ENCODE measurements at places on chromosomes 11 and 22.

- DNase-seq = no peak
Measured at GRCh38 chr22:18057568-18058209, 20.1 kb upstream of the PEX26 start.

GRCh38 chr11:117170210-117170609 is 8.3 kb upstream of the SIDT2 start:
- no peak for DNase-seq

DNA sequence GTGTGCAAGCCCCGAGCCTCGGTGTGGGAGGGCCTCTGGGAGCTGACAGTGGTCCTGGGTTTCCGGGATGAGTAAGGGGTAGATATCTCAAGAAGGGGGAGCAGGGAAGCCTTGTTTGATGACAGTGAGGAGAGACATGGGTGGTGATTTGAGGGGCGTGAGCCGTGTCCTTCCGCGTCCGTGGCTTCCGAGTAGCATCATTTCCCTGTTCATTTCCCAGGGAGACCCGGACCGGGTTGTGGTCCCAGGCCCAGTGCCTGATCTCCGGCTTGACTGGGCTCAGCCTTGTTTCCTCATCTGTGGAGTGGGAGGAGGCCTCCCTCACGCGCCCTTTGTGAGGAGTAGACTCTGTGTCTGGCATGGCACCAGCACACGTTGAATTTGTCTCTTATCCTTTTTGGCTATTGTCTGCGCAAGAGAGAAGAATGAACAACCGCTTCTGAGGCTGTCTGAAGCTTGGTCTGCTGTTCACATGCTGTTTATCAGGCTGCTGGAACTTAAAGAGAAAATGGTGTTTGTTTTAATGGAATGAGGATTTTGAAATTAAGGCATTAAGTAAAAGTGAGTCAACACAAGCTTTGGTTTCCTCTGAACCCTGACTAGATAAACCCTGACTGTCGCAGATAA is 348.5 kb downstream of the TBC1D22A start:
- no peak for DNase-seq

DNA sequence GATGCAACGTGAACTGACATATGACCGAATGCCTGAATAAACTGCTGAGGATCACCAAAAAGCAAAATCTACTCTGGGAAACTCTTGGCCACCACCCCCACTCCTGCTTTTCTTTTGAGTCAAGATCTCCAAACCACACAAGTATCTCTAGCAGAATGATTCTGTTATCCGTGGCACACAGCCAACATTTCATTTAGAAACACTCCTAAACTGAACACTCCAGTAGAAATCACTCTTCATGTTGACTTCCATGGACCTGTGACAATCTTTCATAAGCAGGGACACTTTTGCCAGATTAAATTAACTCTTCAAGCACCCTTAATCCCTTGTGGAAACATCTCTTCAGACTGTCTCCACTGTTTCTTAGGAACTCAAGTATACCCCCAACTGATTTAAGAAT is 44.4 kb downstream of the VSIG10L2 start:
- DNase-seq = peak; percentile 47

- no peak for DNase-seq
Measured at GRCh38 chr22:37503850-37504249, 15.4 kb downstream of the CARD10 start.

DNA sequence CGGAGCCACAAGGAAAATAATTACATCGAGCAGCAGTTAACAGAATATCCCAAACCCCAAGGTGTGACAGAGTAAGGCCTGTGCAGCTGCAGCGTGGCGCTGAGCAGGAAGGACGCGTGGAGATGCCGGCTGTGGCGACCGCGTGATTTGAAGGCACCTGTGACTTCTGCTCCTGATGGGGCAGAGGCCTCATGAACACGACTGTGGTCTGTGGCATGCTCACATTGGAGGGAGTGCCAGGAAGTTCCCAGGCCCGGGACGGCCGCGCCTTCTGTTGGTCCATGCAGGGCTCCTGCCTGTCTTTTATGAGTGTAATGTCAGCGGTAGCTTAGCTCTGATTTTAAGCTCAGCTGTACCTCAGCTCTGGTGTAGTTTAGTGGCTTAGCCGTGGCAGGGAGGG is 50.4 kb downstream of the TPCN2 start:
- no peak for DNase-seq

DNA sequence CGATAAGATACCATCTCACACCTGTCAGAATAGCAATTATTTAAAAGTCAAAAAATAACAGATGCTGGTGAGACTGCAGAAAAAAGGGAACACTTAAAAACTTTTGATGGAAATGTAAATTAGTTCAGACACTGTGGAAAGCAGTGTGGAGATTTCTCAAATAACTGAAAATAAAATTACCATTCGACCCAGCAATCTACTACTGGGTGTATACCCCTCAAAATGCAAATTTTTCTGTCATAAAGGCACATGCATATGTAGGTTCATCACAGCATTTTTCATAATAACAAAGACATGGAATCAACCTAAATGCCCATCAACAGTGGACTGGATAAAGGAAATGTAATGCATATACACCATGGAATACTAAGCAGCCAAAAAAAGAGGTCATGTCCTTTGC is 10.5 kb downstream of the SLC22A9 start:
- DNase-seq = no peak

- DNase-seq = no peak
Measured at GRCh38 chr11:47007579-47007978, 71.0 kb downstream of the CSTPP1 start.

DNA sequence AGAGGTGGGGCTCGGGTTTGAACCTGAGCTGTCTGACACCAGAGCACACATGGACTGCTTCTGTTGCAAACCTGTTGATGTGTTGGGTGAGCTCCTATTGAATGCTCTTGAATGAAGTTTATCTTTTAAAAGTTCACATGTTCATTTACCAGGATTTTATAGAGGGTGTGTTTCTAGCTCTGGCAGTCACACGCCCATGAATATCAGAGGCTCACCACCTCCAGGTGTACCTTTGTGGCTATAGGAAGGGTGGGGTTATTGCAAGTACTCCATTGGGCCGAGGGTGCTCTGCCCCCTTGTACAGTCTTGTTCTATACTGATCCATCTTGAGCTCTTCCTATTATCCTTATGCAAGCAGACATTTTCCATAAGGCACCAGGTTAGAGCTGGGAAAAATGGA is 9.2 kb downstream of the ENDOD1 start:
- no peak for DNase-seq

DNA sequence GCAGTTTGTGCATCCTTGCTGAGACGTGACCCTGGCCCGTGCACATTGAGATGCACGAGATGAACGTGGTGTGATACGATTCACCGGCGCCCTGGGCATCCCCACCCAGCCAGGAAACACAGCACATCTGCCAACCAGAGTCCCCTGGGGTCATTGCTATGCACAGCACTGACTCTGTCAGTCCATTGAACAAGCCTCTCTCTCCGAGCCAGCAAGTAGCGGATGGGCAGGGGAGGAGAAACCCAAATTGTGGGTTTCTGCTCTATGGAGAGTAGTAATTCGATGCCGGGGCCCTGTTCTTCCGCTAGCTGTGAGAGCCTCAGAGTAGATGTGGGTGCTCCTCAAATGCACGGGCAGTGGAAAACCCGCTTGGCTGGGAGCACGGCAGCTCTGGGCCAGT is 85.1 kb downstream of the ARHGAP8 start:
- DNase-seq = no peak

DNA sequence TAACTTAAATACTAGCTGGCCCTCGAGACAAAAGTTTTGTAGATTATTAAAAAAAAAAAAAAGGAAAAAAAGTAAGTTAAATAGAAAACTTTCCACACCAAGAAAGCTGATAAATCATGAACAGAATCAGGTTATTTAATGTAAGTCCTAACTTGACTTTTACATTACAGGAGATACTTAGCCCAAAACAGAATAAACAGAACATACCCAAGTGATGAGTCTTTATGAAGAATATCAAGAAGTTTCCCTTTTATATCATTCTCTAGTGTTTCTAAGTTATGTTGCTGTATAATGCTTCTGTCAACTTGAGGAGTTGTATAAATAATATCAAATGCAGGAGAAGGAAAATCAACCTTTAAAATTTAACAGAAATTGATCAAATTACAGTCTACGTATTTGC is 44.5 kb upstream of the RPS13 start:
- no peak for DNase-seq

GRCh38 chr22:48758881-48759875 is 1068.5 kb downstream of the BRD1 start:
- DNase-seq = peak; percentile 0

DNA sequence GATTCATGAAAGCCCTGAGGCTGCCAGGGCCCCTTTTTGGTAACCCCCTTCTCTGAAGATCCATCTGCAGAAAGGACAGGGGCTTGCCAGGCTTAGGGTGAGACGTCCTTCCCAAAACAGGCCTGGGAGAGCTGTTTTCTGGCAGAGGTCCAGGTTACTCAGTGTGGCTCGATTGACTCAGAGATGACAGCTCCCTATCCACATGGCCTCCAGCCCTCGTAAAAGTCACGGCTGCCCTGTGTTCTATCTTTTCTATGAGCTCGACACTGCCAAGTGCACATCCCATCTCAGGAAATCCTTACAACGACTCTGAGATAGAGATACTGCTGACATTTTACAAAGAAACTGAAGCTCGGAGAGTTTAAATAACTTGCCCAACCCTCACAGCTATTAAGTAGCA is 20.4 kb downstream of the ADAMTS8 start:
- no peak for DNase-seq

DNA sequence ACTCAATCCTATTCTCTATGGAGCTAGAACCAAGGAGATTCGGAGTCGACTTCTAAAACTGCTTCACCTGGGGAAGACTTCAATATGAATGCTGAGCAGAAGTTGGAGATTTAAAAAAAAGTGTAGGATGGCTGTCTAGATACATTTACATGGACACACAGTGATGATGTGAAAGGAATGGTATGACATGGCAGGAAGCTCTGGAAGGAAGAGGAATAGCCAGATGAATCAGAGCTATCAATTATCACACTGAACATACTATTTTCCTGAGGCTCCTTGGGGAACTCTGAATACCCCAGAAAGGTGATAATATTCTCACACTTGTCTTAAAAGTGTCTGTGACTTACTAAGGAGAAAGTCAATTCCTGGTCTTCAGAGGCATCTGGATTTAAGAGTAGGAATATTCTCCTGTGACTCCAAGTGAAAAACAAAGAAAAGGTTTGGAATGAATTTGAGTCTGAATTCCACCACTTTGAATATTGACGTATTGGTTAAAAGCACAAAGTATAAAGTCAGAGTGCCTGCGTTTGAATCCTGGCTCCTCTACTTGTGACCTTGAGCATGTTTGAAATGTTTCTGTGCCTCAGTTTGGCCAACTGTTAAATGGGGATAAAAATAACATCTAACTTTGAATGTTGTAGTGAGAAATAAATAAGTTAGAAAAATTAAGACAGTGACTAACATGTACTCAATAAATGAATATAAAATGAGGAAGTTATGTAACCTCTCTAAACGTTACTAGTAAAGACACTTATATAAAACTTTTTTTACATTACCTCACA is 1.3 kb downstream of the OR52D1 start:
- DNase-seq = no peak

DNA sequence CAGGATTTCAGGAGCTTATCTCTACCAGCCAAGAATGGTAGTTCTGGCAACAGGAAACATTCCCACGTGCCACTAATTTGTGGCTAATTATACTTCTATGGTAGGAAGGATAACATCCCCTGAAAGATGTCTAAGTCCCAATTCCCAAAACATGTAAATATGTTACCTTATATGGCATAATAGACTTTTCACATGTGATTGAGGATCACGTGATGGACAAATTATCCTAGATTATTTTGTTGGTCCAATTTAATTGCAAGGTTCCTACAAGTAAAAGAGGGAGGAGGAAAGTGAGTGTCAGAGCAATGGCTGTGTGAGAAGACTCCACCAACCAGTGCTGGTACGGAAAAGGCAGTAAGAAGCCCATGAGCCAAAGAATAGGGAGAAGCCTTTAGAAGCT is 9.9 kb upstream of the MSANTD4 start:
- no peak for DNase-seq

GRCh38 chr11:41497974-41498373 is 38.5 kb upstream of the LRRC4C start:
- no peak for DNase-seq

- no peak for DNase-seq
Measured at GRCh38 chr11:41050791-41051190, 408.7 kb downstream of the LRRC4C start.

DNA sequence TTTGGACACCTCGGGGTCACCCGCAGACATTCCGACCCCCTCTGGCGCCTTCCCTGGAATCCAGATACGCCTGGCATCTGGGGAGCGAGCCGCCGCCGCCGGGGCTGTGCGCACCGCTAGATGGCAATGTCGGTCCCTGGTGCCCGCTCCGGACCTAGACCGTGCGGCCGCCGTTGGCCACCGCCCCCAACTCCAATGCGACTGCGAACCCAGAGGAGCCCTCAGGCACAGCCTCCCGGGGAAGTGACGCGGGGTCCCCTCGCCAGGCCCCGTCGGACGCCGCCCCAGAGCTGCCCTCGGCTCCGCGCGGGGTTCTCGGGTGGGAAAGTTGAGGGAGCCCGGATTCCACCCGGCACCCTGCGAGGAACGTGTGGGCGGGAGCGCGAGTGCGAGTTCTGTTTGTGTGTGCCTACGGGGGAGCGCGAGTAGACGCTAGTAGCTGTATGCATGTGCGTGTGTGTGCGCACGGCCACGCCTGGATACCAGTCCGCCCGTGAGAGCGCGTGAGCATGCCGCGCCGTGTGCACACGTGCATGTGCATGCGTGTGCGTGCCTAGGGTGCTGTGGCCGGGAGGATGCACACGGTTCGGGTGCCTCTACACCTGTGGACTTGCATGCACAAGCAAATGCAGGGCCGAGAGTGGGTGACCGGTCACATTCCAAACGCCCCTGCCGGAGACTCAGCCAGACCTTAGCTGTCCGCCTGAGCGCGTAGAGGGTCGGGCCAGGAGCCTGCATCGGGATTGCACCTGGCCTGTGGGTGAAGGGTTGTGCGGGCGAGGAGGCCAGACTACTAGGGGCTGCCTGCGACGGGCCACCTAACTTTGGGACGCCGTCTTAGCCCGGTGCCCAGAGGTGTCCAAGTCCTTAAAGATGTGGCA is 1.9 kb downstream of the CHRM4 start:
- DNase-seq = peak; percentile 79

DNA sequence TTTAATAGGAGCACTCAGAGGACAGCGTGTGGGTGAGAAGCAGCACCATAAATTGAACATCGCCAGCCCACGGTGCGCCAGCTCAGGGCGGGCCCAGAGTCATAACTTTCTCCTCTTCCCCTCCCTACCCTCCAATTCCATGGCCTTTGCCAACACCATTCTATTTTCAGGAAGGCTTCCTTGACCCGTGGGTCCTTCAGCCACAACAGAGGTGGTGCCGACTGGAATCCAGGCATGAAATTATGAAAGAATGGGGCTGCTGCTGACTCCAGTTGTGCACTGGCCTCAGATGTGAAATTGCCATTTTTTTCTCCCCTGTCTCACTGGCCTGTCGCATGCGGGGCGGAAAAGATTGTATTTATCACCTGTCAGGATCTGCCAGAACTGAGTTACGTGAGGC is 345.9 kb downstream of the MIAT start:
- DNase-seq = no peak

- no peak for DNase-seq
Measured at GRCh38 chr22:31139866-31140716, at the start of gene PLA2G3. Gene PLA2G3 (minus strand): TSS chr22:31140508. CDS start chr22:31140354, 154 bp downstream.

DNA sequence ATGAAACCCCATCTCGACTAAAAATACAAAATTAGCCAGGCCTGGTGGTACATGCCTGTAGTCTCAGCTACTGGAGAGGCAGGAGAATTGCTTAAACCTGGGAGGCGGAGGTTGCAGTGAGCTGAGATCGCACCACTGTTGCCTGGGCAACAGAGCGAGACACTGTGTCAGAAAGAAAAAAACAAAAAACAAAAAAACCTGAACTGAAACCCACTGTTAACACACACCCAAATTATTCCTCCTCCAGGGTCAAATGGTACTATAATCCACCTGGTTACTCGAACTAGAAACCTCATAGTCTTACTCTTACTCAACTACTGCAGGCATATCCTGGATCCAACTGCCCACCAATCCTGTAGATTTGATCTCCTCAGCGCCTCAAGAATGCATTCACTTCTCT is 35.5 kb downstream of the USP28 start:
- no peak for DNase-seq
